ENCODE measurements at places on chromosomes 2 and 18. TPM values are rescaled to one million over a fixed set of nuclear protein-coding genes. Genes with fewer than 3 reads are reported as not detected.
A peak's percentile ranks its signal among the peaks of the same experiment; 100 is the strongest.

- DNase-seq: no peak
Observed at GRCh38 chr2:27335311-27335710, 12.4 kb upstream of the MPV17 start.

GRCh38 chr2:71277147-71277475 is 50.2 kb upstream of the PAIP2B start:
- DNase-seq: no peak

GRCh38 chr2:176854062-176854461 is 358.5 kb upstream of the HNRNPA3 start:
- DNase-seq: no peak

DNA sequence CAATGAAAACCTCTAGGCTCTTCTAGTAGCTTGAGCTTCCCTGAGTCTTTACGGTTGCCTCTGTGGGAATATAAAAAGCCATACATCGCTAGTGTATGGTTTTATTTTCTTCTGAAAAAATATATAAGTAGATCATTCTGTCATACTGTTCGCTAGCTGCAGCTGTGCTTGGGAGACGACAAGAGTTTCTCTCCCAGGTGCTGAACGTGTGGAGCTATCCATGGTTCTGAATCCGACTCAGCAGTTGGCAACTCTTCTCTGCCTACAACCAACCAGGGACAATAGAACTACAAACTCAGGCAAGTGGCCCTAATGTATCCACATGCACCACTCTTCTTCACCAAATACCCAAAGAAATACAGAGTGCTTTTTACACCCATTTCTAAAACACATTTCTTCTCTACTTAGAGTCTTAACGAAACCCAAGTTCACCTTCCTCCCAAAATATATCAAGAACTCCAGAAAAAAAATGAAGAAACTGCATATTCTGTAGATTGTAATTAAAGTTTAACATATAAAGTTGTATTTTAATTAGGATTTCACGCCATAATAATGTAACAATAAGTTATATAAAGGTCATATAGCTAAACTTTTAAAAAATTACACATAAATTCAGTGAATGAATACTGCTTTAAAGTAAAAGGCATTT is 2.2 kb upstream of the KCNH7 start:
- DNase-seq: peak; percentile 90

GRCh38 chr2:224982910-224983711 is 59.2 kb downstream of the DOCK10 start:
- peak; percentile 19 for DNase-seq

DNA sequence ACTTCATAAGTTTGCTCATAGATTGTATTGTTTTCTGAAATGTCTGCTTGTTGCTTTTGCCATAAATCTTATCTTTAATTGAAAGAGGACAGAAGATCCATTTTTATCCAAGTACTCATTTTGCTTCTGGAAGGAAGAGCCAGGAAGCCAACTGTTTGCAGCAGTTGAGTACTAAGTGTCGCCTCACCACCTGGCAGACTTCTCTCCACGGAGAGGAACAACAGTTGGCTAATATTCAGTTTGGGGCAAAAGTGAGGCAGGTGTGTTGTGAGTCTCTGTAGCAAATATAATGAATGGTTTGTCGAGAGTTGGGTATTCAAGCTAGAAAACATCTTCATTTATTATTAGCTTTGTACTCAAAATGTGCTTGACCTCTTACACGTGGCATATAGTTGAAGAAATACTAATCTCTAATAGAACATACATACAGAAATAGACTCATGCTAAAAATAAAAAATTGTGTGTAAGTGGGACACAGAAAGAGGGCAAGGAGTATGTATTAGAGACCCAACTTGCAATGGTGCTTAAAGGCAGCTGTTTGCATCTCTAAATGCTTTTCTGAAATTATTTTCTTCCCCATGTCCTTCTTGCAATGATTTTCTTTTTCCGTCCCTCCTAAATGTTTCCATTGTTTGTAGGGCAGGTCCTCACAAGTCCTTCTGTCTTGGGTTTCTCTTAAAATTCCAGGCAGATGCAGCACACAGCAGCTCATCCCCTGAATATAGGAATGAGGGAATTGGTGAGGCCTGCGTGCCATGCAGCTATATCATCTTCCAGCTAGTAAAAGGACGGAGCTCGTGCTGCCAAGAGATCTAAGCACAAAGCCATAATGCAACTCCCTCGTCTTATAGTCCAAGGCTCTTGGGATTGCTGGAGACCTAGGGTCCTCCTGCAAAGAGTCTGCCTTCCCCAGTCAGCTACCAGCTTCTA is 44.8 kb upstream of the MAP3K20 start:
- DNase-seq: no peak

DNA sequence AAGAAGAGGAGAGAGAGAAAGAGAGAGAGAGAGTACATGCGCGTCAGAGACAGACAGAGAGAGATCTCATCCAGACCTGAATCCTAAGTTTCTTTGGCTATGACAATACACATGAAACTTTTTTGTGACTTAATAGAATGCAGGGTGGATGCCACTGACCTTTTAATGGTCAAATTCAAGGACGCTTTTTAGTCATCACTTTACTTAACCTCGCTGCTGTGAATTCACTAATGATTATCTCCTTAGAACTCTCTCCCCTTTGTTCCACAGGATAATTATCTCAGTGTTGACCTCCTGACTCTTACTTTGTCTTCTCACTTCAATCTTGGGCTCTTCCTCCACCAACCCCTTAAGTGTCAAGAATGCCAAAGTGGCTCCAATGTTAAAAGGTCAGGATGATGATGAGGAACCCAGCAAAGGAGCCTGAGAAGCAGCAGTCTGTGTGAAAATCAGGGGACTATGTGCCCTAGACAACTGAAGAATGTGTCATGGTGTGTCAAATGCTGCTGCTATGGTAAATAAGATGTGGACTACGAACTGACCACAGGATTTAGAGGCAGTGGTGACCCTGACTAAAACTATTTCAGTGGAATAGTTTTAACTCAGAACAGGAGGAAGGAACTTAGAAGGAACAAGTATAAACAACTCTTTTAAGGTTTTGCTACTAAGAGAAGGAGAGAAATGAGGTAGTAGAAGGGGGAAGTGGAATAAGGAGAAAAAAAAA is 382.1 kb downstream of the ZEB2 start:
- DNase-seq: no peak

FNDC4 gene
- 15.6 TPM for total RNA-seq

ECEL1 gene
- 1.0 TPM for total RNA-seq

Data from hepatocyte (in vitro differentiated cells).